H1 (cell line): ENCODE measurements at places on chromosomes 6 and 20. TPM values are rescaled to one million over a fixed set of nuclear protein-coding genes. Genes with fewer than 3 reads are reported as not detected.

PACSIN1 gene
- 10.5 and 11.1 TPM in 2 replicates for total RNA-seq

- H3K27me3 ChIP-seq = no peaks in the 10 kb centered on the region
- H3K4me1 ChIP-seq = peaks cover 28% of the 10 kb centered on the region
- peak overlapping the region; percentile 43; the same call in 1 of the 2 replicates for H3K27ac ChIP-seq
- no peaks in the 10 kb centered on the region for H3K36me3 ChIP-seq
These were observed 4.5 kb upstream of the DDR1 start for GRCh38 chr6:30879684-30880427.

DNA sequence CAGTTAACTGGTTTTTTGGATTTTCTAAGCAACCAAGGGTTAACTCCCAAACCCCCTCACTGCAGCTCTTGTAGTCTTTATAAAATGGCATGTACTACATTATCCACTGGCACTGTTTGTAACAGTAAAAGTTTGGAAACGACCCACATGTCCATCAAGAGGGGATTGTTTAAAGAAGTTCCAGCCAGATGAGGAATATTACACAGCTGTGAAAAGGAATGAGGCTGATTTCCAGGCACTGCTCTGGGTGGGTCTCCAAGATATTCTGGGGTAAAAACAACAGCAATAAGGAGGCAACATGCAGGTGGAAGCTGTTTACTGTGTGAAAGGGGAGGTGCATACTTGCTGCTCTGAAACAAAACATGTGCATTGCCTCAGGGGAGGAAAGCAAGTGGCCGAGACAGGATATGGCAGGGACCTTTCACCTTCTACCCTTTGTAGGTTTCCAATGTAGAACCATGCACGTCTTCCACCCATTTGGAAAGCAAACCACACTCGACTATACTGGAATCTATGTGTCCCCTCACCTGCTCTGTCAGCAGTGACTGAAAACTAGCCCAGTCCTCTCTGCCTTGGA, 51.9 kb downstream of the GRM4 start:
- H3K4me1 ChIP-seq = peaks cover 16% of the 10 kb centered on the region
- no peaks in the 10 kb centered on the region for H3K36me3 ChIP-seq
- no peak overlapping the region for H3K27ac ChIP-seq
- H3K4me3 ChIP-seq = no peak overlapping the region
- H3K27me3 ChIP-seq = no peaks in the 10 kb centered on the region

DNA sequence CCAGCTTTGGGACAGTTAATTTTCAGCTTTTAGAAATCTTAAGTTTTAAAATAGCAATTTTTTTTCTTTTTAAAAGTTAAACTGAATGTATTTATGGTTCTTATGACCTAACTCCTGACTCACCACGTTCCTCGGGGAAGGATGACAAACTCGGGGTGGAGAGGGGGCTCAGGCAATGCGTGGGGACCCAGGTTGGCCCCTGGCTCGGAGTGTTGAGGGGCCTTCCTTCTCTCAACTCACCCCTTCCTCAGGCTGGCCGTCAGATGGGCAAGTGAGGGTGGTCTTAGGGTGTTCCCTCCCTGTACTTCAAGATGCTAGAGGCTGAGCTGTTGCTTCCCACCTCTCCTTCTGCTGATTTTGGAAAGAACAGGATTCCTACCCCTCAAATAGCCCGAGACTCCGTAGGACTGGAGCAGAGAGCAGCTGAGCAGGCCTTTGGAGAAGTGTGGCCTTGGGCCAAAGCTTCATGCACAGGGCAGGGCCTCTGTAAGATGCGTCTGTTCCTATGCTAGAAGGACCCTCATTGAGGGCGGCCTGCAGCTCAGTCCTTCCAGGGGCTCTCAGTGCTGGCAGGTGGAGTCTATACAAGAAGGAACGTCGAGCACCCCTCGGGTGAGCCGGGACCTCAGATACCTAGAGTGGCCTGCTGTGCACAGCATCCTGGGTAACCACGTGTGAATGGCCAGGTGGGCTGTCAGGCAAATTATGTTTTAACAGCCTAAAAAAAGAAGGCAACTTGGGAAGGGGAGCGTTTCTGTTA, 79.3 kb downstream of the TCP11 start:
- no peaks in the 10 kb centered on the region; the same call in 1 of the 2 replicates for H3K36me3 ChIP-seq
- DNase-seq = no peak
- no peak overlapping the region for H3K27ac ChIP-seq
- no peak overlapping the region for H3K4me3 ChIP-seq

GRCh38 chr20:53080969-53081871, 109.1 kb downstream of the TSHZ2 start:
- H3K4me1 ChIP-seq = no peaks in the 10 kb centered on the region; the same call in 1 of the 2 replicates
- H3K4me3 ChIP-seq = no peak overlapping the region
- H3K36me3 ChIP-seq = no peaks in the 10 kb centered on the region
- H3K27ac ChIP-seq = no peak overlapping the region

DNA sequence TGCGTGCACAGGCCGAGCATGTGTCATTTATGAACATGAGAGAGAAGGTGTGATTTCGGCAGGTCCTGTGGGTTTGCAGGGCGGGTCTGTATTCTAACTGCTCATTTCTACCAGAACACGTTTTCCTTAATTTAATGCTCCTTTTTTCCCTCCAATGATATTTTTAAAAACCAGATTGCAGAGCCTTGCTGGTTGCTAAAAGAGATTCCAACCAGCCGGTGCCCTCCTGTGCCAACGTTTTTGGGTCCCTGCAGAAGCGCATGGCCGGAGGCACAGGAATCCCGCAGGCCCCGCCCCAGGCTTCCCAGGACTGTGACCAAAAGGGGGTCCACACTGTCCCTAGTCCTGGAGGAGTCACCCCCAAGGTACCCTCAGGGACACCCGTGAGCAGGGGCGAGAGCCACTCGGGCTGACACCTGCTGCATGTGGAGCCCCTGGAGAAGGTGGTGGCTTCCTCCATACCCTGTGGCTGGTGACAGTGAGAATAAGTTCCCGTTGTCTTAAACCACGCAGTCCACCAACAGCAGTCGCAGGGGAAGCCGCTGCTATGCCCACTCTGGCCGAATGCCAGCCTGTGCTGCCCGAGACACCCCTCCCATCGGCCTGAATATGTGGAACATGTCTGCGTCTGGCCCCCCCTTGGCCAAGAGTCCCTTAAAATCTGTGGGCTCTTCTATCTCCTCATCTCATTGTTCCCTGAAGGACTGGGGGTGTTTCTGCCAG, 15.7 kb upstream of the NTSR1 start:
- H3K27me3 ChIP-seq = no peaks in the 10 kb centered on the region
- no peaks in the 10 kb centered on the region for H3K4me1 ChIP-seq
